ENCODE measurements at places on chromosomes 11 and 22.

- DNase-seq: no peak
These were observed 29.9 kb downstream of the SERPIND1 start for GRCh38 chr22:20803696-20804324.

DNA sequence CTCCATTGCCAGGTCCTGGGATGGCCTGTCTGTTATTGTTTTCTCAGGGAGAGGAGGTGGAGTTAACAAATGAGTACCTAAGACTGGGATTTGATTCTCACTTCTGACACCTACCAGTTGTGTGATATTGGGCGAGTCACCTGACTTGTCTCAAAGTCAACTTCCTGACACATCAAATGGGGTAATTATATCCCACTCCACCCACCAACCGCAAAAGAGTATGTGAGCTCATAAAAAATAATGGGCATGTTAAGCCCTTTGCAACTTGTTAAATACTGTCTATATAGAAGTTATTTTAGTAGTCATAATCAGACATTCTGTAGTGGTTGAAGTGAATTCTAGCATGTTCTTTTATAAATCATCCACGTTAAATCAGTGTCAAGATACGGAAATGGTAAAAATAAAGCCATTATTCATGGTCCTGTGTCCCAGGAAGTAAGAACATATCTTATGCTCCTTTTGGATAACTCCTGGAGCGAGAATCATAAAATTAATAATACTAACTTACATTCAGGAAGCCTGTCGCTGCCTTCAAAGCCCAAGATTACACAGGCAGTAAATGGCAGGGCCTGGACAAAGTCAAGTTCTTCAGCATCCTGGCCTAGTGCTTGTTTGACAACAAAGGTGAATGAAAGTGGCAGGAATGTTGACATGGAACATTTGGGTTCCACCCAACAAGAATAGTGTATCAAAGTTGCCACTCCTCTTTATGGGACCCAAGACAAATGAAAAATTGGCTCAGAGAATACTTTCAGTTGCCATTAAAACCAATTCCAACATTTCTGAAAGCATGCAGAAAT is 54.3 kb downstream of the SYTL2 start:
- peak; percentile 27 for DNase-seq

DNA sequence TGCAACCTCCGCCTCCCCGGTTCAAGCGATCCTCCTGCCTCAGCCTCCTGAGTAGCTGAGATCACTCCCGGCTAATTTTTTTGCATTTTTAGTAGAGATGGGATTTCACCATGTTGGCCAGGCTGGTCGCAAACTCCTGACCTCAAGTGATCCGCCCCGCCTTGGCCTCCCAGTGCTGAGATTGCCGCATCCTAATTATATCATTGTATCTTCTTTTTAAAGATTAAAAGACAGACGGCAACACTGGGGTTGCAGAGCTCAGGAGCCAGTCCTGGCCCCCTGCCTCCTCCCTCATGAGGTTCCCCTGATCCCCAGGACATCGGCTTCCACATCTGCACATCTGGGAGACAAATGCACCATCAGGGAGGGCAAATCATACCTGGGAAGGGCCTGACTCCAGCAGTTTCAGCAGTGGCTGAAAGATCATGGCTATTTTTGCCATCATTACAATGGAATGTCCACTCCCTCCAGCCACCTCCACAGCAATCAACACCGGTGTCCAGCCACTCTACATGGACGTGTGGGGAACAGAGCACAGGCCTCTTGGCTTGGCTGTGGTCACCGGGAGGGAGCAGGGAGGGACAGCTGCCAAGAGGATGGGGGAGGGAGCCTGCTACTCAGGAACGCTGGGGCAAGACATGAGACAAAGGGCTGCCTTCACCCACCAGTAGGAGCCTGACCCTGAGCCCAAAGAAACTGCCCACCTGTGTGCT is 9.2 kb upstream of the CELSR1 start:
- no peak for DNase-seq

DNA sequence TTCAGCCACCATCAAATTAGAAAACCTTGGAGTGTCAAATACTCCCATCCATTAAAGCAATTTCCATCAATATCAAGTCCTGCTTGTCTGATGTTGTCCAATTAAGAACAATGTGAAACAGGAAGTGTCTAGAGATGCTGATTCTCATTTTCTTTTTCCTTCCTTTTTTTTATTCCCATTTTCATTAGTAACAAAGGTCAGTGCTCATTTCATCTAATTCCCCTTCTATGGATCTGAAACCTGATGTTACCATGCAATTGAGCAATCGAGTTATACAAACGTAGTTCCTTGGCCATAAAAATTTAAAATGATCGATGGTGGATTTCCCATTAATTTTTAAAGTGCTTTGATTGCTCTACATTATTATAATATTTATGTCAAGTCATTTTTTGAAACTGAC is 330.6 kb upstream of the ZC3H12C start:
- no peak for DNase-seq

GRCh38 chr11:128680906-128681305 is 13.0 kb upstream of the FLI1 start:
- no peak for DNase-seq

GRCh38 chr11:130816546-130817329 is 99.5 kb downstream of the SNX19 start:
- no peak for DNase-seq

DNA sequence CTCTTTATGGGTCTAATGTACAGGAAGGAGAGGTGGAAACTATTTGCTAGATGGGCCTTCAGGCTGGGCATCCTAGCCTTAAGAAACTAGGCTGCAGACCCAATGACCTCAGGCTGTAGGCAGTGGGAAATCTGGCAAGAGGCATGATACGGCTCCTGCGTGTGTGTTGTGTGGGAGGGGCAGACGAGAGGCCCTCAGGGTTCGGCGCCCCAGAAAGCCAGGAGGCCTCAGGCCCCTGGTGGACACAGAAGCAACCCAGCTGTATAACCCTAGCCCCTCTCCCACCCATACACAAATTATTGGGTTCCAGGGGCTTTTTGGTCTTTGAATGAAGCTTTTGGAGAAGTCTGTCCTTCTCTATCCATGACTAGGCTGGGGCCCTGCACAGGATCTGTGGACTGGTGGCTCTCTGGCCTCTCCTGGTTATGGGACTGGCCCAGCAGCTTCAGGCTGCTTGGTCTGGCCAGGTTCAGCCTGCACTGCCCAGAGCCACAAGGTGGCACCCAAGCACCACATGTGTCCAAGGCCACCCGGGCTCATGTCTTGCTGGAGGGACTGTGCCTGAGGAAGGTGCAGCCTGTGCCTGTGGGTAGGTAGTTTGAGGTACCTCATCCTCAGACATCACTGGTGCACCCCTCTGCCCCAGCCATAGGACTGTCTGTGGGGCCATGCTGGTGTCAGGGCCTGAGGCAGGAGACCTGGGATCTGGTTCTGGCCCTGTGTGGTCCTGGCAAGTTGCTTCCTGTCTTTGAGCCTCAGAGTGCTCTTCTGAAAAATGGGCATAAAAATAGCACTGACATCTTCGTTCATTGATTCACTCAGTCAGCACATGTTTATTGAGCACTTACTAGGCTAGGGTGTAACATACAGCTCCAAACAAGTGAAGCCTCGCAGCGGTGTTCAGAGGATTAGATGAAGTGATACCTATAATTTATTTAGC is 87.5 kb downstream of the RRM1 start:
- peak; percentile 8 for DNase-seq

DNA sequence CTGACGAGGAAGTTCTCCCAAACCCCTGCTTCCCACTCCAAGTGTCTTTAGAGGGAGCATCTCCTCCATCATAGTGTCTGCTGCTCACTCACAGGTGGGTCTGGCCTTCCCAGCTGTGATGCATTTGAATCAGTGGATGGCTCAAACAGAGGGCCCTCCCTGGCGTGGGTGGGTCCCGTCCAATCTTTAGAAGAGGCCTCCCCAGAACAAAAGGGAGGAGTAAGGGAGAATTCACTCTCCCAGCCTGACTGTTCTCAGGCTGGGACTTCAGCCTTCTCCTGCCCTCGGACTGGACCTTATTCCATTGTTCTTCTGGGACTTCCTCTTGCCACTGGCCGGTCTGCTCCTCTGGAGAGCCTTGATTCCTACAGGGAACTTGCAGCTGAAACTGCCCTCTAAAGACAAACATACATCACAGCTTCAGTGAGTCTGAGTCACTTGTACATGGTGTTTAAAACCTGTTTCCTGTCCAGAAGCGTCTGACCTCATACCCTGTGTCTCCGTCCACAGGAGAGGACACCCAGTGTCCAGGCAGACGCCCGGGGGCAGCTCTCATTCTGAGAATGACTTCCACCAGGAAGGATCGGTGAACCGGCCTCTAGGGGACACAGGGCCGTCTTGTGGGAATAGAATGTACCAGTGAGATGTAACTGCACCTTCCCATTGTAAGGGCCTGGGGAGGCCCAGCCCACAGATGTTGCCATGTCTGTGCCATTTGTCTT is 234.7 kb downstream of the BRD1 start:
- no peak for DNase-seq

- DNase-seq: no peak
These were observed 217.1 kb downstream of the TBC1D22A start for GRCh38 chr22:46979506-46979905.

GRCh38 chr22:39148026-39148726 is 4.3 kb downstream of the CBX7 start:
- DNase-seq: no peak

DNA sequence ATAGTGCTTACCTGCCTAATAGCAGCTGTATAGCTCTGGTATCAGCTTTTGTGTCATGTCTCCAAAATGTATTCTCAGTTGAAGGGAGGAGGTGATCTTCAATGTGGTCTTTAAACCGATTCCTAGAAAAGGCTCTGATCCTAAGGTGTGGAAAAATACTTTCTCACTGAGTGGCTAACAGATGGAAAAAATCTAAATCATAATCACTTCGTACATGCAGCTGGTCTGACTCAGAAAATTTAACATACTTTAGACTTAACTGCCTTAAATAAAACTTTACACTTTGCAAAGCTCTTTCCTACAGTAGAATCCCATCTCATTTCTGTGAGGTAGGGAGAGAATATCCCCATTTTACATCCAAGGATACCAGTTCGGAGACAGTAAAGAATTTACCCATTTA is 38.0 kb downstream of the C2CD3 start:
- no peak for DNase-seq

- no peak for DNase-seq
These were observed 5.6 kb downstream of the PIM3 start for GRCh38 chr22:49966041-49966773.

GRCh38 chr22:31036671-31037550 is 44.2 kb upstream of the SMTN start:
- no peak for DNase-seq

DNA sequence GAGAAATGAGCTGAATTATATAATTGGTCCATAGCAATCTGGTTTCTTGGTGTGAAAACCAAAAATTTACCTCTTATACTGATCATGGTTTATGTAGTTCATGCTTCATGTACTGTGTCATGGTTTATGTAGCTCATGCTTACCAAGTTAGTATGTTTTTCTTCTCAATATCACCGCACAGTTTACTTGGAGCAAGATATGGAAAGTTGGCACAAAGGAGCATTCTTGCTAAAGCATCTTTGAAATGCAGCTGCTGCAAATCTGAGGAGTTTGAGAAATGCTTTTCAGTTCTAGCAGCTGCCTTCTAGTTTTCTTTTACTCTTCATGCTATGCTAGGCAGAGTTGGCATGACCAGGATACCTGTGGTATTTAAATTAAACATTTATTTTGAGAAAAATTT is 4.5 kb downstream of the OR10G7 start:
- DNase-seq: no peak

- no peak for DNase-seq
These were observed 83.5 kb upstream of the OR9Q1 start for GRCh38 chr11:57940044-57940756.

DNA sequence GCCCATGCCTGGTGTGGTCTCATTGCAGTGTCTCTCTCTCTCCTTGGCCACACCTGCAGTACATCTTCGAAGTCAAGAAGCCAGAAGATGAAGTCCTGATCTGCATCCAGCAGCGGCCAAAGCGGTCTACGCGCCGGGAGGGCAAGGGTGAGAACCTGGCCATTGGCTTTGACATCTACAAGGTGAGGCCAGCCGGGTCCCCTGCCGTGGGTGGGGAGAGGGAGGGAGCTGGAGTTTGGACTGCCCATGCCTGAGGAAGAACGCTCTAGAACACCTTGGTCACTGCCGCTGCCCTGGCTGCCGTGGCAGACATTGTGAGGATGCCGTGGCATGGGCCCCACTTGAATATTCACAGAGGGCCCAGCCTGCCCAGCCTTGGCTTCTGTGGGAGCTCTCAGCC is 9.1 kb upstream of the MYO7A start:
- no peak for DNase-seq

DNA sequence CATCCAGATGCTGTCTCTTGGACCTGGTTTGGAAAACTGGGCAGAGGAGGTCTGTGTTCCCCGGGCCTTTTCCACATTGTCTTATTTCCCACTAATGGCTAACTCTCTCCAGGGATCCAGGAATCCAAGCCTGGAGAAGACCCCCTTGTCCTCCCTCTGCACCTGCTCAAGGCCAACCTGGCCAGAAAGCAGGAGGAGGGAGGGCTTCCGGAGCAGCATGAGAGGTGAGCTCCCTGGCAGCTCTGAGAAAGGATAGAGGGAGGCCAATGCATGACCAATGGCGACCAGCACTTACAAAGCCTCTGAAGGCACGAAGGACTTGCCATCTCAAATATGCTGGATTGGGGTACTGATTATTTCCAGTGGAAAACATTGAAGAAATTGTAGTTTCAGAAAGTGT is 445.0 kb upstream of the B3GAT1 start:
- DNase-seq: no peak

- DNase-seq: no peak
These were observed 14.6 kb upstream of the HIKESHI start for GRCh38 chr11:86287468-86287796.

DNA sequence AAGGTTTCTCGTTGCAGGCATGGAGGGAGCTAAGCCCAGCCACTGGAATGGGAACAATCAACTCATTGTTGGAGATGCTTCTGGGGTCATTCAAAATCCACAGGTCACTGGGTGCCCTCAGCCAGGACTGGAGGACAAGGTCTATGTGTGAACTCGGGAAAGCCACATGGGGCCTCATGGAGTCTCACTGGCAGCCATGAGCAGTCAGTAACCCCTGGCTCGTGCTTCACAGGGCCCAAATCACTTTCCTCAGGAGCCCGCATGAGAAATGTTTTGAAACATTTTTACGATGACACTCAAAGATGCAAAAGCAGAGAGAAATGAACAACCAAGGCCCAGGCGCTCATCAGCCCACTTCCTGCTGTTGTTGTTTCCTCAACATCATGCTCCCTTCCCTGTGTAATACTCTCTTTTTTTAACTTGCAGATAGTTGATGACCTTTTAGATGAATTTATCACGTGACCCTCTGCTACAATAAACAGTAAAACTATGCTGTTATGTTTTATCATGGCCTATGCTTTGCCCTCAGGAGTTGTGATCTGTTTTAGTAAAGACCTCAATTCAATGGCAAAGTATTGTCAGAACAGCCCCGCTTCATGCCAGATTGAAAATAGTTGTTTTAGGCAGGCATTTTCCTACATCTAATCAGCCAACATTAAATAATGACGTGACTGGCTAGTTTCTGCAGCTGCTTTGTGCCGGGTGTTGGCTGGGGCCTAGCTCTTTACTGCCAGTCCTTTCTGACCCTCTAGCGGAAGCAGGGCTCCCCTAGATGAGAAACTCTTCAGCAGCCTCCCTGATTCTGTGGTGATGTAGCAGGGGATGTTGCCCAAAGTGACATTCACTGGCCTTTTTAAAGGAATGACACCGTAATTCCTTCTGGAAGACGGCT is 39.7 kb downstream of the ADAMTS15 start:
- DNase-seq: no peak

- no peak for DNase-seq
These were observed 38.4 kb upstream of the PRSS23 start for GRCh38 chr11:86761978-86762377.
